Inflammatory macrophage treated with lipopolysaccharide for 4 hours (primary cell): ENCODE measurements at places on chromosomes 1 and 21.

DNA sequence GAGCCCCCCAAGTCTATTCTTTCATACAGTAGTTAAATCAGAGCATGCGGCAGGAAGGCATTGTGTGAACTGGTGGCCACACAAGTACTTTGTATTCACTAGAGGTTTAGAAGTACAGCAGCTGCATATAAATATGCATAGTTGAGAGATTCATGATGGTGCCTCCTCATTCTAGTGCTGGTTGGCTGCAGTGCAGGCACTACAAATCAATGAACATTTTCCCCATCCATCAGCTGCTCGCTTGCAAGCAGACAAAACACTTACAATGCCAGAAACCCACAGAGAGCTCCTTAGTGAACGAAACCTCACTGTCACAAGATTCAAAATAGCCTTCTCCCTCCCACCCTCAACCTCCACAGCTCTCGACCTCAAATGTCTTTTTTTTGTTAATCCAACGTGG is 726.2 kb downstream of the USP25 start:
- no peak for DNase-seq

DNA sequence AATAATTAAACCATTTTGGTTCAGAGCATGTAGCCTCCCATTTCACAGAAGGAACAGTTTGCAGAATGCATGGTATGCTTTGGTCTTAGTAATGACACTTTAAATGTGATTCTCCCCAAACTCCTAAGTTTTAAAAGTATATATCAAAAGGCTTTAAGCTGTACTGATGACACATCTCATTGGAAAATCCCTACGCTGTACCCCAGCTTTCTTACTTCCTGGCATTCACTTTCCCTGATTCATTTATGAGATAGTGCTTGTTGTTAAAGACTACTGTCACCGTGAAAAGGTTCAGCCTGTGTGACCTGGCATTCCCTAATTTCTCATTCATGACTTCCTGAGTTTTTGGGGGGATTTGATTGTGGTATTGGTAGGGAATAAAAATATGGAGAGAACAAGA is 53.4 kb downstream of the MPZL1 start:
- DNase-seq, result peak; percentile 45

GRCh38 chr1:223331301-223331700 is 32.7 kb downstream of the SUSD4 start:
- DNase-seq, result no peak

DNA sequence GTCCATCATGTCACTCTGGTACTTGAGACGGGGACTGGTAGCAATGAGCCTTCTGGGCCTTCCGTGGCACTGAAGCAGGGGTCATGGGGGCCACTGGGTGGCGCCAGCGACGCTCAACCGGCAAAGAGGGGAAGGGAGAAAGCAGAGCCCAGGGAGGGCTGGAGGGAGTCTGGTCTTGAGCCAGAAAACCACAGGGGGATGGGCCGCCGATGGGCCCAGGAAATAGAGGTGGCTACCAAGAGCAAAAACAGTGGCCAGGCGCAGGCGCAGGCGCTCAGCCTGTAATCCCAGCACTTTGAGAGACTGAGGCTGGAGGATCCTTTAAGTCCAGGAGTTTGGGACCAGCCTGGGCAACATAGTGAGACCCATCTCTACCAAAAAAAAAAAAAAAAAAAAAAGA is 21.8 kb downstream of the EXOC8 start:
- peak; percentile 47 for DNase-seq

GRCh38 chr1:164693564-164694359 is 134.8 kb downstream of the PBX1 start:
- no peak for DNase-seq

DNA sequence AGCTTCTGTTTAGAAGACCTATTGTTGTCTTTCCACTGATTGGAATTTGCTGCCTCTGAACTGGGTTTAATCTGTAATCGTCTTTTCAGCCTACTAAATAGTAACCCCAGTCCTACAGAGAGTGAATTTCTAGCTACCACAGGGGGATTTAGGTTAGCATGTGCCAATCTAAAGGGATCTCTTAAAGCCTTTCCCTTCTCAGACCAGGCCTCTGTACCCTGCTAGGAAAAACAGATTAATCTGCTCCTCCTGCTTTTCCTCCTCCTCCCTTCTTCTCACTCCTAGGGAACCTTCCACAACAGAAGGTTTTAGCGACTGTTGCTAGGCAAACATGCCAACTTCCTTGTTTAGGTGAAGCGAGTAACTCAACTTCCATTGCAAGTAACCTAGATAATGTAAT is 1.3 kb upstream of the RC3H1 start:
- peak; percentile 66 for DNase-seq

DNA sequence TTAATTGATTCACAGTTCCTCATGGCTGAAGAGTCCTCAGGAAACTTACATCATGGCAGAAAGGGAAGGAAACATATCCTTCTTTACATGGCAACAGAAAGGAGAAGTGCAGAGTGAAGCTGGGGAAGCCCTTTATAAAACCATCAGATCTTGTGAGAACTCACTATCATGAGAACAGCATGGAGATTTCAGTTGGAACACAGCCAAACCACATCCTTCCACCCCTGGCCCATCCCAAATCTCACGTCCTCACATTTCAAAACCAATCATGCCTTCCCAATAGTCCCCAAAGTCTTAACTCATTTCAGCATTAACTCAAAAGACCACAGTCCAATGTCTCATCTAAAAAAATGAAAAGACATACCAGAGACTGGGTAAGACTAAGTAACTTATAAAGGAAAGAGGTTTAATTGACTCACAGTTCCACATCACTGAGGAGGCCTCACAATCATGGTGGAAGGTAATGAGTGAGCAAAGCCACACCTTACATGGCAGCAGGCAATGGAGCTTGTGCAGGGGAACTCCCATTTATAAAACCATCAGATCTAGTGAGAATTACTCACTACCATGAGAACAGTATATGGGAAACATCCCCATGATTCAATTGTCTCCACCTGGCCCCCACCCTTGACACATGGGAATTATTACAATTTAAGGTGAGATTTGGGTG is 105.2 kb downstream of the MRPL39 start:
- peak; percentile 97 for DNase-seq

DNA sequence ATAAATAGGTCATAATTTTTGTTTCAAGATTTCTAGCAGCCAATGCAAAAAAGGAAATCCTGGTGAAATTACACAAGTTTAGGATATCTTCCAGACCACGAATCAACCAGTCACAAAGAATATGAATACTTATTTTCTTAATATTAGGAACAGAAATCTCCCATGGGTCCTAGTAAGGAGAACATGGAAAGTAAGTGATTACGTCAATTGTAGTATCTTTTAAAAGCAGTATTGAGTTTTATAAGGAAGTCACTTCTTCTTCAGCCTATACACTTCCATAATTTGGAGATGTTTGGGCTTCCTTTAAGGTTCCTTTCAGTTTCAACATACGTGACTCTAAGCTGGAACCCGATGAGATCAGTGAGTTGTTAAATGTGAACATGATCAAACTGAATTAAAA is 534.5 kb downstream of the USP25 start:
- DNase-seq, result peak; percentile 74

DNA sequence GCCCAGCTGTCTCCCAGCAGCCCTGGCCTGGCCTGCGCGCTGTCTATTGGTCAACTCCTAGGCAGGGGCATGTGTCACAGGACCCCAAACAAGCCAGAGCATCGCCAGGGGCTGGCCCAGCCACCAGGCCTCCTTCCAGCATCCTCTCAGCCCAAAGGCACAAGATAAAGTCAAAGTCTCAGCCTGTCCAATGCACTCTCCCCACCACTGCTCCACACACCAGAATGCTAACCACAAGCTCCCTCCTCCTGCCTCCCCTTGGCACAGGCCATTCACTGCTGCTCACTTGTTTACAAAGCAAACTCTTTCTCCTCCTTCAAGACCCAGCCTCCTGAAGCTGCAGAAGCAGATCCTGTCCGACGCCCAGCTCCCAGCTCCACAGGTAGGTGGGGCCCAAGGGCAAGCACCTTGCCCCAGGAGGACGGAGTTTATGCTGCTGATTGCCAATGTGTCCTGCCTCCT is 133.4 kb downstream of the DMRTB1 start:
- no peak for DNase-seq

GRCh38 chr1:186183219-186183618 is 191.8 kb downstream of the TPR start:
- peak; percentile 69 for DNase-seq

DNA sequence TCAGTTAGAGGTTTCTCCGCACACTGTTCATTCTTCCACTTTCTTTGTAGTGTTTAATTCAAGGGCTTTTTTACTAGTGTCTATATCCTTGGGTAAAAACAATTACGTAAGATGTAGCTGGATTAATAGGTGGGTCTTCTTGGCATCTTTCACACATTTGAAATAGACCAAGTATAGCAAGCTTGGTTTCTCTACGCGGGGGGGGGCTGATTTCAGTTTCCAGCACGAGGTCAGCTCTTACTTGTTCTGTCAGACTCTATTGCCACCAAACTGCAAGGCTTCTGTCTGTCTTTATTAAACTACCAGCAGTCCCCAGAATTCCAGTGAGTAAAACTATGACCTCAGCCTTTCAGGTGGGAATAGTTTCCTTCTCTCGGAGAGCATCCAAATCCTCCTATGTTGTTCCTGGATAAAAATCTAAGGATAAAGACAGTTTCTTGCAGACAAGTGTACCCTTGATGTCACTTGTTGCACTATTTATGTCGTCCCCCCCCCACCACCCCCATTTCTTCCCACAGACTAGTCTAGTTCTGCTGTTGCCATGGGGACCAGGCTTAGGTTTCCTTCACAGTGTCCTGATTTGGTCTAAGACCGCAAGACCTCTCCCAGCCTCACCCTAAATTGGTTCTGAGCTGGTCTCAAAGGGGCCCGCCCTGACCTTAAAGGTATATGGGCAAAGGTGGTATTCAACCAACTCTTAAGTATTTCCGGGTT is 17.0 kb downstream of the SPATA46 start:
- no peak for DNase-seq

DNA sequence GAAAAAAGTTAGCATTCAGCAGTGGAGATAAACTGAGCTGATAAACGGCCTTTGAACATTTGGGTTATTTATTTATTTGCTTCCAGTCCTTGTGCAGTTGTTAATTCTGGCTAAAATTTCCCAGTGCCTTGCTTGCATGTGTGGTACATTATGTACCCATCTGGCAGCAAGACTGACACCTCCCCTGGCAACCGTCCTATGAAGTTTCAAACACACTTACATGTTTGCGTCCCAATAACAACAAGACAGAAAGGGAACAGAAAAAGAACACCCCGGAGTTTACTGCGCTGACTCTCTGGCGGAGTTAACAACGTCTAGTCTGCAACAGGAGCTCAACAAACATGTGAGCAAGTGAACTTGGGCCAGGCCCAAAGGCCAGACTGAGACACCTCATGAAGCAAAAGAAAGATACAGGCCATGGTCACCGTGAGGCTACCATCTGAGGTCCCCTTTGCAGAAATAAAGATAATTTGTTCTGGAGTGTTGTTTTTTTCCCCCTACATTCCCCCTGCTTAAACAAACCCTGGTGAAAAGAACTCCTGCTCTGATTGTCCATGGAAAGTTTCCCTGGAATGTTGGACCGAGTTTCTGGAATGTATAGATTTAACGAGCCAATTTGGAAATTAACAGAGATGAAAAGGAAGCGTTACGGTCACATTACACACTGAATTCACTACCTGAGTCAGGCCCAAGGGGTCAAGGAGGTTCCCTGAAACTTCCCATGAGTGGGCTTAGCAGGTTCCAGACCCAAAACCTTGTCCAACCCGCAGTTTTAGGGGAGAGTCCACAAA is 33.4 kb downstream of the TRABD2B start:
- no peak for DNase-seq

- DNase-seq, result no peak
Measured at GRCh38 chr1:217522277-217522676, 108.6 kb downstream of the GPATCH2 start.

DNA sequence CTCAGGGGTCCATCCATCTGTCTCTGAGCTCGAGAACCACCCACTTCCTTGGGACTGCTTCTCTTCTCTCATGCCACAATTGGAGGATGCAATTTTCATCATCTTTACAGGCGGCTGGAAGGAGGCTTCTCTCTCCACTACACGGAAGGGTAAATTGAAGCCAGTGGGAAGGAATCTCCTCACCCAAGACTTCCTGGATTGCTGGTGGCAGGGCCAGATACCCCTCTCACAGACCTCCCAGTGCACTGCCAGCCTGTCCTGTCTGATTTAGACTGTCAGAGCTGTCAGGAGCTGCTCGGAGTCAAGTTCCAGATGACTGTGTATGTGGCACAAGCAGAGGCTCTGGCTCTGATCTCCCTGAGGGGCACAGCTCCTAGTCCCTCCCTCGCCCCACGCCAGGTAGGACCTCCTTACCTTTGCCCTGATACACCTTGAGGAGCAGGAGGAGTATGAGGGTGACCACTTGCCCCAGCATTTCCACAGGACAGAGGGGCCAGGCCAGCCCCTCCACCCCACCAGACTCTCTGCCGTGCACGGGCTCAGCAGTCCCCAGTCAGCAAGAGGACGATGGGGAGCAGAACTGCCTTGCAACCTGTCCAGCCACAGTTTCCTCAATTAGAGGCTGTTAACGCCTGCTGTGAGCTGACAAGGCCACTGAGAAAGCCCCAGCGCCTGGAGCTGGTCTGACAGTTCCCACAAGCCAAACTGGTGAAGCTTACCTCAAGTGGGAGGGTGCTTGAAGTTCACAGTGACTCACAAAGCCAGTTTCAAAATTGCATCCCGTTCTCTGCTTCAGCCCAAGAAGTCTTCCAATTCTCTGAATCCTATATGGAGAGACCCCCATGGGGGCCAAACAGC is at the start of gene CD244:
CD244 (minus strand) TSS at position 685 of the 858 bp plus-strand sequence; CDS start at position 475, 210 bp downstream.
- peak; percentile 94 for DNase-seq

DNA sequence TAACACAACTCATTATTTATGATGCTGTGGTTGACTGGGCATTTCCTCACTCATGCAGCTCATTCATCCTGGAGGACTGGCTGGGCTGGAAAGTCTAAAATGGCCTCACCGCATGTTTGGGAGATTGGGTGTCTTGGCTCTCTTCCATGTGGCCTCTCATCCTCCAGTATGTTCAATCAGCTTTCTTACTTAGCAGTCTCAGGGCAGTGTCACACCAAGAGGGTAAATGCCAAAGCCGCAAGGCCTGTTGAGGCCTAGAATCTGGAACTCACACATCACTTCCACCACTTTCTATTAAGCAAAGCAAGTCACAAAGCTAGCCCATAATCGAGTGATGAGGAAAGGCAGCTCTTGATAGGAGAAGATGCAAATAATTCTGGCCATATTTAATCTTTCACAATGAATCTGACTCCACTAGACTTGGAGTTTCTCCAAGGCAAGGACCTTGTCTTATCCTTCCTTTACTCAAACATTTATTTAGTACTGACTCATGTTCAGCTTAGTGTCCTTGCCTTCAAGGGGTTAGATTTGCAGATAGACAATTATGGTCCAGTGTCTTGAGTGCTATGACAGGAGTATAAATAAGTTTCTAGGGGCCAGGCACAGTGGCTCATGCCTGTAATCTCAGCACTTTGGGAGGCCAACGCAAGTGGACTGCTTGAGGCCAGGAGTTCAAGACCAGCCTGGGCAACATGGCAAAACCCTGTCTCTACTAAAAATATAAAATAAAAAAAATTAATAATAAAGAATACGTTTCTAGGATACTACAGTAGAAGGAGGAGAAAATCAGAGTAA is 45.1 kb downstream of the TMEM53 start:
- DNase-seq, result no peak

GRCh38 chr1:93500275-93500674 is 52.4 kb downstream of the FNBP1L start:
- no peak for DNase-seq

GRCh38 chr1:66578841-66579240 is 44.9 kb downstream of the SGIP1 start:
- DNase-seq, result no peak

GRCh38 chr1:55005351-55006140 is 6.8 kb downstream of the BSND start:
- DNase-seq, result no peak
